Fibroblast of villous mesenchyme (primary cell): ENCODE measurements at places on chromosomes 7 and 10.

DNA sequence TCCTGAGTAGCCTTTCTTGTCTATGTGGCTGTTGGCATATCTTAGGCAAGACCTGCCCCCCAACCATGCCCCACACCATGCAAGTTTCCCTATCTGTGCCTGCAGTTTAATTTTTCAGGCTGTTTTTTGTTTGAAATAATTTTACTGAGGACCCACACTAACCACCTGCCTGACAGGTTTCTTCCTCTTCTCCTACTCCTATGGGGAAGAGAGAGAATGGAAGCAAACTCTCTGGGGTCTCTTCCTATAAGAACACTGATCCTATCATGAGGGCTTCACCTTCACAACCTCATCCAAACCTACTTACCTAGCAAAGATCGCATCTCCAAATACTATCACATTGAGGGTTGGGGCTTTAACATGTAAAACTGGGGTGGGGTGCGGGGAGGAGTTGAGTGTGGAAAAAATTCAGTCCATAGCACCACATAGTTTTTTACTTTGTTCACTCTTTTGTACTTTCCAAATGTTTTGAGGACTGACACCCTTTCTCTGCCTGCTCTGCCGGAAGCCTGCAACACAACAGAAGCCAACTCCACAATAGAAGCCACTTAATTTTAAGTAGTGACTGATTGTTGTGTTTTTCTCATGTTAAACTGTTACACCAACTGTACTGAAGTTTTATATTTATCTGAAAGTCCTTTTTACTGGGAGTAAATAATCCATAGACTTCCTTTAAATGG lies 67.2 kb upstream of the CSTF2T start:
- DNase-seq = no peak

DNA sequence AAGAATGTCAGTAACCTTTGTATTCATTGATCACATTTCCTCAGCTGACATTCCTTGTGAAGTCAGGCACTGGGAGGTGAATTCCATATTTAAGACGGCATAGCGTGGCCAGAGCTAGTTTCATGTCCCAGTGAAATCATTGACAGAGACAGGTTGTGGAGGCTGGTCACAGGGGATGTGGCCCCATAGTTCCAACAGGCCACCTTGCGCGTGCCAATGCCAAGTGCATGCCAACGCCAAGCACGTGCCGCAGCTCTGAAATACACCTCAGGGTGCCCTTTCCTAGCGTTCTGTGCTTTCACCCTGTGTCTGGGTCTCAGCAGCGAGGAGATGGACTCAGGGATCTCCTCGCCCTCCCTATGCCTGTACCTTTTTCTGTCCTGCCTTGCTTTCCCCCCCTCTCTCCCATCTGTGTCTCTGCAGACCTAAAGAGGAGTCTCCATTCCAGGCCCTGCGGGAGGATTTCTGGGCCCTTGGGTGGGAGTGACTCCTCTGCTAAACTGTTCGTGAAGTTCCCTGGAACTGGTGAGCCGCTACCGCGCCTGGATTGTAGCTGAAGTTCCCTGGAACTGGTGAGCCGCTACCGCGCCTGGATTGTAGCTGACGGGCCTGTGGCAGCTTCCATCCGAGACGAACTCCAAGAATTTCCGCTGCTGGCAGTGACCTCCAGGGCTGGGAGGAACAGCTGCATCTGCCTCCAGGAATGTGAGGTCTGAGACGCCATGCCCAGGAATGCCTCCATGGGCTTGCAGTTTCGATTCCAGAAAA lies 19.7 kb downstream of the AQP1 start:
- peak; percentile 42 for DNase-seq

DNA sequence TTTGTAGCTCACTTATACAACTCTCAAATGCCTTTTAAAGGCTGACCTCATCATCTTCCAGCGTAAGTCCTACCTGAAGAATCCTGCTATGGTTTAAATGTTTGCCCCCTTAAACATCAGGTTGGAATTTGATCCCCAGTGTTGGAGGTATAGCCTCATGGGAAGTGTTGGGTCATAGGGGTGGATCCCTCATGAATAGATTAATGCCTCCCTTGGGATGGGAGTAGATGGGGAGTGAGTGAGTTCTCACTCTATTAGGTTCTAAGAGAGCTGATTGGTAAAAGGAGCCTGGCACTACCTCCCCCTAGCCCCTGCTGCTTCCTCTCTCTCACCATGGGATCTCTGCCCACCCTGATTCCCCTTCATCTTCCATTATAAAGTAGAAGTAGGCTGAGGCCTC lies 285.6 kb downstream of the FZD1 start:
- DNase-seq = no peak

DNA sequence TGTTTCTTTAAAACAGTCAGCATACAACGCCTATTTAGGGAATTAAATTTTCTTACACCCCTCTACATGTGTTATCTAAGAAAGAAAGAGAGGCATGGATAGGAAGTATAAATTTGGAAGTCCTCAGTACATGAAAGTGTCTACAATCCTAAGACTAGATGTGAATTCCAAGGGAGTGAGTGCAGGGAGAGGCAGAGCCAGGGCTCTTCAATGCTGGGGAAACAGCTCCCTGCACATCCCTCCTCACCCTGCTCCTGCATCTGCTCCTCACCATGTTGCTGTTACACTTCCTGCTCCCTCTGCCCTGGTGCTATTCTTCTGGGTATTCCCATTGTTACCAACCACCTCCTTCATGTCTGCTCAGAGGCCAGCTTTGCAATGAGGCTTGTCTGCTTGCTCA lies 229.1 kb upstream of the AKR1E2 start:
- DNase-seq = no peak

DNA sequence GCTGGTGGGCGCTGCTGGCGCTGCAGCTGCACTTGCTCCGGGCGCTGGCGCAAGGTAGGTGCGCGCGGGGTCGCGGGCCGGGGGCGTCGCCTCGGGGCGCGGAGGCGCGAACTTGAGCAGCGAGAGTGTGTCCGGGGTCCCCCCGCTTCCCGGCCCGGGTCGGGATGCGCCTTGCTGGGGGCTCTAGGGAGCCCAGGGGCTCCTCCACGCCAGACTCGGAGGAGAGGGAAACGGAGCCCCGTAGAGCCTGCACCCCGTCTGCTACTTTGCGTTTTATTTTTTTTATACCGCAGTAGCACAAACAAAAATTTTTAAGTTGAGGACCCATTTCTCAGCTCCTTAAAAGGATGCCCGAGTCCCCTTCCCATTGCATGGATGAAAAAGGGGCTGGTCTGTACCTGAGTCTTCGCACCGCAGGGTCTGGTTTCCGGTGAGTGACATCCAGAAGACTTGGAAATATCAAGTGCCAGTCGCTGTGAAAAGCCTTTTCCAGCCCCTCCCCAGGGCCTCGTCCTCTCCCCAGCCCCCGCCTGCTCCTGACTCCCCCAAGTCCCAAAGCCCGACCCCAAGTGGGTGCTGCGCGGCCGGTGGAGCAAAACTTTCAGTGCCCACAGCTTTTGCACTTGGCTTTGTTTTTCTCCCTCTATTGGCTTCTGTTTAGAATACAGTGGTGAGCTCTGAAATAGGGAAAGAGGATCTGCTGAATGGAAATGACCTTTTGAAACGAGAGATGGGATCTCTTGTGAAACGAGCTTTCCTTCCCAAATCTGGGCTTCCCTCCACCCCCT lies 973 bp downstream of the SDK1 start:
- DNase-seq = peak; percentile 19

DNA sequence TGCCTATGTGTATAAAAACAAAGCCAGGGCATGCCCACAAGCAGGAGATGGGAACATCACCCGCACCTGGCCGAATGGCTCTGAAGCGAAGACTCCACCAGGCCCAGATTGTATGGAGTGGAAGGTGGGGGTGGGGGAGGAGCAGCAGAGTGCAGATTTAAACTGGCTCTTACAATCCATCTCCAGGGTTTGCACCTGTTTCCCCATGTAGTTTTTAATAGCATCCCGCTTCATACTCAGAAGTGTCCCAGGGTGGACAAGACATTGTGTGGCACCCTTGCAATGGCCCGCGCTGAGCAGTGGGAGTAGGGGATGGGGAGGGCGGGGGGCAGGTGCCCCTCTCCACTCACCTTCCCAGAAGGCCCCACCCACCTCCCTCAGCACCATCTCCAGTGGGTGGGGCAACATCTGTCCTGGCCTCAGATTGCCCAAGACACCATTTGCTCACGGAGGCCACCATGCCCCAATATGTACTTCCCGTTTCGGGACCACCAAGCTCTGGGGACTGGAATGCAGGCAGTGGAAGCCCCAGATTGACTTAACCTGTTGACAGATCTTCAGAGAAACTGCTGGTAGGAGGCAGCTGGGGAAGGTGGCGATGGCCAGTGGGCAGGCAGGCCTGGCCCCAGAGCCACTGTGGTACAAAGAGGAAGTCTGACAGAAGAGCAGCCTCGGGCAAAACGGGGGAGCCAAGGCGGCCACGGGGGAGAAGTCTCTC lies 23.0 kb downstream of the VSIR start:
- DNase-seq = no peak

GRCh38 chr7:44262031-44262430 lies 61.3 kb downstream of the YKT6 start:
- no peak for DNase-seq

DNA sequence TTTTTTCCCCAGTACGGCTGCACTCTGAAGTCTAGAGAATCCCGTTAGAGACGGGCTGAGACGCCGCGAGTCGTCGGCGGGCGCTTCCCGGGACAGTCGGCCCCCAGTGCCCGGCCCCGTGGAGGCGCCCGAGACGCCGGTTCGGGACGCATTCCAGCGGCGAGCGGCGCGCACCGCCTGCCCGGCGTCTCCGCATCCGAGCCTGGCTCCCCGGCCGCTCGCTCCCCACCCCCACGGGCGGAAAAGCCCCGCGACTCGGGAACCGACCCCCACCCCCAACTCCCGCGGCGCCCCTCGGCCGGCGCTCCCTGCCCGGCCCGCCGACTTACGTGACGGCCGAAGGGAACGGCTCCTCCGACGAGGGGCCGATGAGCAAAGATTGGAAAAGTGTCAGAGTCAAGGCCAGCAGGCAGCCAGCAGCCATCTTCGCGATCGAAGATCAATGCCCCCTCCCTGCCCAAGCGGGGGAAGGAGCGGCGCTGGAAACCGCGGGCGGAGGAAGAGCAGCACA lies 486 bp downstream of the CACNA2D1 start:
- no peak for DNase-seq

DNA sequence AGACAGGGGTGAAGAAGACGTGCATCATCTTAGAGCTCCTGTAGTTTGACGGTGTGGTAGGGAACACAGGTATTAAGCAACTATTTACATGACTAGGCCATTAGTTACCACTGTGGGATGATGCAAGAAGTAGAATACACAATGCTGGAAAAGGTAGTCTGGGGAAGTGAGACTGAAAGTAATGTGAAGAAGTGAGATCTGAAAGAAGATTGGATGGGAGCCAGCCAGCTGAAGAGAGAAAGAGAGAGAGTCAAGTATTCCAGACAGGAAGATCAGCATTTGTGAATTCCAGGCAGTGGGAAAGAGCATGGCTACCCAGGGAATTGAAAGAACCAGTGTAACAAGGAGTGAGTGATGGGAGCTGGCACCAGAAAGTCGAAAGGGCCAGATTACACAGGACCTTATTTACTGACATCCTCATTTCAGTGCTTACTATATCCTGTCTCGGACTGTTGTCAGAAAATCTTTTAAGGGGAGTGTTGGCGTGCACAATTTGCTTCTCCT lies 4.0 kb upstream of the CFAP58 start:
- DNase-seq = peak; percentile 82

GRCh38 chr7:80412842-80413241 lies 99.0 kb downstream of the GNAT3 start:
- peak; percentile 37 for DNase-seq

- DNase-seq = no peak
These were observed 71.5 kb downstream of the MCMBP start for GRCh38 chr10:119801176-119801575.

GRCh38 chr7:27091105-27091504 lies 4.7 kb downstream of the HOXA1 start:
- no peak for DNase-seq

- DNase-seq = no peak
These were observed 6.0 kb downstream of the GAD2 start for GRCh38 chr10:26222563-26222962.

DNA sequence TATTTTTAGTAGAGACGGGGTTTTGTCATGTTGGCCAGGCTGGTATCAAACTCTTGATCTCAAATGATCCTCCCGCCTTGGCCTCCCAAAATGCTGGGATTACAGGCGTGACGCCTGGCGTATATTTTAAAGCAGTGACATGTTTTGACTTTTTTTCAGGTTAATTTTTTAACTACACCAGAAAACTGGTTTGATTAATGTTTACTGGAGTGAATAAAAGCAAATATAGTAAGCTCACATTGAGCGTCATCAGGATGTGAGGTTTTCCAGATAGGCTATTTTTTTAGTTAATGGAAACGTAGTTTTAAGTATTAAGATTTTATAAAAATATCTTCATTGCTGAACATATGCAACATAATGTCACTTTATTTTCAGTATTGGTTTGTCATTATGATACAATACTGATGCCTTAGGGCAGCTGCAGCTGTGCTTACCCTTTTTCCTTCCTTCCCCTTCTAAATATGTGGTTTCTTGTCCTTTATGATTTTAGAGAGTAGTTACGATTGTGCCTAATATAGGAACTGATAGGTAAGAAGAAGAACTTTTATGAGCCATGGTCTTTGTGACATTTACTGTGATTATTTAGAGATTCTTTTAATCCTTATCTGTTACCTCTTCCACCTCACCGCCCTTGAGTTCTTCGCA lies 37.3 kb downstream of the TMEM60 start:
- DNase-seq = no peak

DNA sequence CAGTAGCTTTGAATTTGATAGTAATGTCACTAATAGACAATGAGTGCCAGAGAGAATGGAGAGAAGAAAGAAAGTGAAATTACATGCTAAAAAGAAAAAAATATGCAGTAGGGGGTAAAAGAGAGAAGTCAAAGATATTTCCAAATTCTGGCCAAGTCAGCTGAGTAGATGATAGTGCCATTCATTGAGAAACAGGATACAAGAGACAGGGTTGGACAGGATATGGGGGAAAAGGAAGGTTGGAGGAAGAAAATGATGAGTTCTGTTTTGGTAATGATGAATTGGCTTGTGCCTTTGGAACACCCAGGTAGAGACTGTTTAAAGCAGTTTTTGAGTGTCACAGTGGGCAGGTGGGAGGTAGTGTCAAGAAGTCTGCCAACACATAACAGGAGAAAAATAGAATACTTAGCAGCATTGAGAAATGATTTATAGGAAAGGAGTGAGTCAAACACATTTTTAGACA lies 78.3 kb downstream of the LRRC17 start:
- DNase-seq = no peak

DNA sequence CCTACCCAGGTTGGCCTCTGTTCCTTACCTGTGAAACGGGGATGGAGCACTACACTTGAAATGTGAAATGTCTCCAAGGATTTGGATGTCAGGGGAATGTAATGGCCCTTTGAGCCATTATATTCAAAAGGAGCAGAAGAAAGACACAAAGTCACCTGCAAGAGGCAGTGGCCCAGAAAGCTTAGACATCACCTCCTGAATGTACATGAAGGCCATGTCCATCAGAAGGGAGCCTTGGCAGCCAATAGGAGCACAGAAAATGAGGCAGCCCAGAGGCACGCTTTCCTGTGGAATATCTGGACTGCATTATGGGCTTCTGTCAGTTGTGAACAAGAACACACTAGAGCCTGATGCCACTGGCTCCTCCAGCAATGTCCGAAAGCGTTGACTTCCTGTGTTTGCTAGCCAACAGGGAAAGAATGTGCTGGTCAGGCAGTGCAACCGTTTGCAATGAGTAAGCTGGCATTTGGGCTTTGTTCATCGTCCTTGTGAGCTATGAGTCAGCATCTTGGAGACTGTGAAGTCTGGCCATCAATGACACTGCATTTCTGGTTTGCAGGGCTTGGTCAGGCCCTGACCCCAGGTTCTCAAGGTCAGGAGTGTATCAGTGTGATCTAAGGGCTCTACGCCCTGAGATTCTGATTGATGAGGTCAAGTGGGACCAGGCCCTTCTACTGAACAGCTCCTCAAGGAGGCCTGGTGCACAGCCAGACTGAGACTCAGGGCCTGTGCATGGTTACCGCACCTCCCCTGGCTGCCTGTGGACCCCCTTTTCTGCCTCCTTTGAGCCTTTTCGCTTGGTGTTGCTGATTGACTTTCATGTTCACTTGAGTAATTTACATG lies 222.4 kb downstream of the RPS24 start:
- DNase-seq = peak; percentile 93
